SHP77 treated with DMSO at 0.1 percent for 48 hours (cell line): ENCODE measurements at places on chromosomes 4 and X.

DNA sequence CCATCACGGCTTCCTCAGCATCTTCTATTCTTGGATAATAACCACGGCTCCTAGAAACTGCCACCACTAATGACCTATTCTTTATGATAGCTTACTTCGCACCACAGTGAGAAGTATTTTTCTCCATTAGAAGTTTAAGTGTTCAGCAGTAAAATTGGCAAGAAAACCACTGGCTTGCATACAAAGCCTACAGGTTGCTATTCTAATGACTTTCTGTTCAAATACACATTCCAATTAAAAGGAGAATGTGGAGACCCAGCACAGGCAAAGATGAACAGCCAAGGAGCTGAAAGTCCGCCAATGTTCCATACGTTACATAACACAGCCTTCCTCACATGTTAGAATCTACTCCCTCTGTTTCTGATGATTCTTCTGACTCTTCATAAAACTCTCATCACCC, 875.0 kb upstream of the PRKX start:
- DNase-seq: no peak

DNA sequence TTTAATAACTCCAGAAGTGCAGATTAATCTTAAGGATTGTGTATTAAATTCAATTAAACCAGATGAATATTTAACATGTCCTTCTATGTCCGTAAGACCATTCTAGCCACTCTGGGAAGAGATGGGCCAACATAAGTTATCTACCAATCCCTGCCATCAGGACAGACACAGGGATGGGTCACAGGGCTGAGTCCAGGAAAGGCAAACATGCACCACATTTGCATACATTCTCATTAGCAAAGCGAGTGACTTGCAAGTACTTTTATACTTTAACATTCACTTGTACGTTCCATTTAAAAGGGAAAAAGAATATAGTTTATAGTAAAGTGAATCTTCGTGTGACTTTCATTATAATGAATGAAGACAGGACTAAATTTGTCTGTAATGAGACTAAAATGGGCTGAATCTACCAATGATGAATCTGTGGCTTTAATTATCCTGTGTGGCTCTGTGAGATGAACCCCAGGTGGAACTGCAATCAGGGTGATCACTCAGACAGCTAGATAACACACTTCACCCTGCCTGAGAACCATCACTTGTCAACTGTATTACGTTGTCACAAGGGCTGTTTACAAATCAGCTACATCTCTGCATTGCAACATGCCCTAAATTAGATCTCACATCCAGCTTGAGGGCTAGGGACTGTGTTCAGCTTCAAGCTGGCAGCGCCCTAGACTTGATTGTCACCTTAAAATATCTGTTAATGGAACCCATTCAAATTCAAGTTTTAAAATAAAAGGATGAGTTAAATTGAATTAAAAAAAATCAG, 77.2 kb downstream of the SH3KBP1 start:
- no peak for DNase-seq

GRCh38 chrX:43405191-43405590, 250.9 kb upstream of the MAOA start:
- no peak for DNase-seq

- DNase-seq: no peak
These were observed 15.6 kb downstream of the XAGE3 start for GRCh38 chrX:52852110-52852860.

DNA sequence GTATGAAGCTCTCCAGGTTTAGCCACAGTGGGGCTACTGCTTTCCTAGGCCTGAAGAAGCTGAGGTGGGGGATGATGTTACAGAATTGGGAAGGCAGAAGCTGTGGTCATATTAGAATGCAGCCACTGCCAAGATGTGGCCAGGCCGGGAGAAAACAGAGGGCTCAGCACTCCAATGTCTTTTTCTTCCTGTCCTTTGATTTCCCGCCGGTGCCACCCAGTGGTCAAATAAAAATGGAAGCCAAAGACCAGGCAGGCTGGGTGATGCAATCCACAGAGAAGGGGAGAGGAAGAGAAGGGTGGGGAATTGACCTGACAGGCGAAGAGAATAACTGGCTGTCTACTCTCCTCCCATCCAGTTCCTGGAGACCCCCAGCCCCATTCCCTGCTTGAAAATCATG, 94.9 kb upstream of the SHISA3 start:
- DNase-seq: no peak

GRCh38 chr4:10688022-10688421, 3.5 kb upstream of the CLNK start:
- DNase-seq: no peak

- no peak for DNase-seq
These were observed 1511.0 kb downstream of the ARAP2 start for GRCh38 chr4:34733185-34733941.

GRCh38 chr4:40418430-40419230, 83.5 kb downstream of the CHRNA9 start:
- no peak for DNase-seq

GRCh38 chrX:30653415-30654131, at the start of gene GK:
TSS of gene GK (plus strand) at chrX:30653423. CDS start at chrX:30653538, 115 bp downstream.
- no peak for DNase-seq

- DNase-seq: no peak
These were observed 4.1 kb upstream of the MANBA start for GRCh38 chr4:102764901-102765300.

DNA sequence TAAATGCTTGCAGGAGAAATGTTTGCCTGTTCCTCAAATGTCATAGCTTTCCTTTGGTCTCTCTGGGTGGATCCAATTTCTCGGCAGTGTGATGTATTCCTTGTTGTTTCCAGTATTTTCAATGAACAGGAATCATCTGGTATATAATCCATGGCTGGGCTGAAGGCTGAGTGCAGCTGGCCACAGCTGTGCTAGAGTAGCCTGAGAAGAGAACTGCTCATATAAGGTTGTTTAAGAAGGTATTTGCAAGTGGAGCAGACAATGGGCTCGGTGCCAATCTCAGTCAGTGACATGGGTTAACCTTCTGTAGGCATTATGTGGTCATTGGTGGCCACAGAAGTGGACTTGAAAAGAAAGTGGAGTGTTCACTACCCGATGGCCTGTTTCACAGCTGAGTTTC, 390.3 kb downstream of the SPRY1 start:
- no peak for DNase-seq

GRCh38 chr4:47195706-47196105, 164.3 kb downstream of the GABRB1 start:
- DNase-seq: no peak

DNA sequence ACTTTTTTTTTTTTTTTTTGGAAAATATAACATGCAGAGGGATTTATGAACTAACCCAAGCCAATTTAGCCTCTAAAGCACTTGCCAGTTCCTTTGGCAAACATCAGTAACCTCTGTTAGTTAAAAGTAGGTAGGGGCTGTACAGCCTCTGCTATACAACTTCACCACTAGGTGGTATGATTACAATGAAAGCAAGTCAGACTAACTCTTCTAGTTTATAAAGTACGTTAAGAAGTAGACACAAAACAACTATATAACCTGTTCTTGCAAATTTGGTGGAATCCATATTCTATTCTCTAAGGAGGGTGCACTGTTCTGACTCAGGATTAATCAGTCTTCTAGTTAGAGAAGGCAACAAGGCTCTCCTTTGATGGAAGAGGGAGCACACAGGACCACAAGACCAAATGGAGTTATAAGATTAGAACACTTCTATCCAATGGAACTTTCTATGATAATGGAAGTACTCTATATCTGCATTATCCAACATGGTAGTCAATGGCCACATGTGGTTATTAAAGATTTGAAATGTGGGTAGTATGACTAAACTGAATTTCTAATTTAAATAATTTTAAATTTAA, 12.8 kb downstream of the AIMP1 start:
- DNase-seq: no peak

GRCh38 chr4:148654131-148654530, 211.9 kb upstream of the NR3C2 start:
- no peak for DNase-seq

DNA sequence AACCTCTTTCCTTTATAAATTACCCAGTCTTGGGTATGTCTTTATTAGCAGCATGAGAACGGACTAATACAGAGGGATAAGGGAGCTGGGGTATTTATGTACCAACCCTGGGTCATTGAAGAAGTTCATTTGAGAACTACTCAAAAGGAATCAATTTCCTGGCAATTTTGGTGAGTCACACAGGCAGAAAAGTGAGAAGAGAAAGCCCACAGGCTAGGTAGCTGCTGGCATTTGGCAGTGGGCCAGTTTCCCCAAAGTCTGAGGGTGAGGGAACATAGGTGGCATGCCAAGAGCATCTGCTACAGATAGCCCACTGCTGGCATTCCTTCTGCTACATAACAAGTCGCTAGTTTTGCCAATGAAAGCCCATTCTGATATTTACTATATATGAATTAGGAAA, 411.2 kb downstream of the MID1IP1 start:
- DNase-seq: no peak

DNA sequence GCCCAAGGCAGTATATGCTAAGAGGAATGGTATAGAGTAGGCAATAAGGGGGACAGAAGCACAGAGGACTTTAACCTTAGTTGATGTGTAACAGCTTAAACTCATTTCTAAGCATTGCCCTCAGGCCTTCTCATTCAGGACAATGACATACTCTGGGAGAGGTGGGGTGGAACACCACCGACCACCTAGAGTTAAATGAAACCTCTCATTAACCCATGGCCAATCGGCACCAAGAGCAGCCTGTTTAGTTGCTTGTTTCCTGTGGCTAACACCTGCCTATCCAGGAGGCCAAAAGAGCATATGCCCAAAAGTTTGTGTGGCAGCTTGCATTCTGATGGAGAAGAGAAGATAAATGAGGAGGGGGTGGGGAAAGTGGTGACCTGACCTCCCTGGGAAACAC, 88.7 kb upstream of the PLAC1 start:
- DNase-seq: no peak

DNA sequence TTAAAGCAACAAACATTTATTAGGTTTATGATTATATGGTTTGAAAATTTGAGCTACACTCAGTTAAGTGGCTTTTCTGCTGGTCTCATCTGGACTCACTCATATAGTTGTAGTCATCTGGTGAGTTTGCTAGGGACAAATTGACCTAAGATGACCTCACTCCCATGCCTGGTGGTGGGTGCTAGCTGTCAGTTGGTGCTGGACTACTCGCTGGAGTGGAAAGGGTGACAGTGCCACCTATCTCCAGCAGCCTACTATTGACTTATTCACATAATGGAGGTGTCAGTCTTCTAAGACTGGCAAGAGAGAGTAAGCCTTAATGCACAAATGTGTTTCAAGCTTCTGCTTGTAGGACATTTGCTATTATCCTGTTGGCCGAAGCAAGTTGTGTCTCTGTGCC, 88.2 kb downstream of the TASL start:
- DNase-seq: peak; percentile 18

DNA sequence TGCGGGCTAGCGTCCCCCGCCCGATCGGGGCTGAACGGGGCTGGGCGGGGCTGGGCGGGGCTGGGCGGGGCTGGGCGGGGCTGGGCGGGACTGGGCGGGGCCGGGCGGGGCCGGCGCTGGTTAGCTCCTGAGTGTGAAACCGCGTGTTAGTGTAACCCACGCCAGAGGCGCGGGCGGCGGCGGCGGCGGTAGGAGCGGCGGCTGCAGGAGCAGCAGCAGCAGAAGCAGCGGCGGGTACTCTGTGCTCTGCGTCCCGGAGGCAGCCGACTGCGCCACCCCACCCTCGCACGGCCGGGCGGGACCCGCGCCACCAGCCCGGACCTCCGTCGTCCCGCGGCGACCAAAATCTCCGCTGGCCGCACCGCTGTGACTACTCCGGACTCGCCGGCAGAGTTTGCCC, 128.1 kb downstream of the LAS1L start:
- DNase-seq: no peak

- no peak for DNase-seq
These were observed 171.5 kb upstream of the DIPK2B start for GRCh38 chrX:45372151-45372550.

DNA sequence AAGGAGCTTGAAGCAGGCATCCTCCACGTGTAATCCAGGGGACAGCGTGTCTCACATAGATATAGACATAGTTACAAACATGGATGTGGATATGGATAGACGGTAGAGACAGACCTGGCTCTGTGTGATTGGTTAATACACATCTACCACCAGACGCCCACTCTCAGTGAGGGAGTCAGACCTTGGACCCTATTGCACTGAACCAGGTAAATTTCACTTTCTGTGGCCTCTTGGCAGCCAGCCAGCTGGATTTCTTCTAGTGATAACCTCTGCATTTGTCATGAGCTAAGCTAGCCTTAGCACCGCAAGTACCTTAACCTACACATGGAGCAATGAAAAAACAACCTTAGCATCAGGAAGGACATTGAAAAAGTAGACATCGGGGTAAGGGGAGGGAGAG, 79.2 kb upstream of the ACSL4 start:
- no peak for DNase-seq

GRCh38 chr4:27090406-27090805, 229.8 kb downstream of the STIM2 start:
- no peak for DNase-seq

GRCh38 chrX:8284131-8284530, 113.1 kb upstream of the VCX2 start:
- no peak for DNase-seq

GRCh38 chr4:3716631-3717235, 49.5 kb upstream of the ADRA2C start:
- DNase-seq: no peak

DNA sequence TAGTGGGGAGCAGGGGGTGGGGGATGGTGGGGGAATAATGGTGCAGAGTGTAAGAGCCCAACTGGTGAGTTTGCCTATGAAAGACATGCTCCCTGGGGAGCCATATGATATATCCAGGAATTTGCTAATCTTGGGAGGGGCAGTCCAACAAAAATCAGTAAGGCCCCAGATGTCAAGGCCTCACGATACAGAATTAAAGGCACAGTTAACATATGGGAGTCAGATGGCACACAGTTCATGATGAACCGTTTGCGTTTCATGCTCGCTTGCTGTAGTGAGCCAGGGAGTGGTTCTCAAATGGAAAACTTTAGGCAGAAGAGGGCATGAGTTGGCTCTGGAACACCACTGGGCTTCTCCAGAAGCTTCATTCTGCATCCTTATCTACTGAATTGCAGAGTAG, 33.9 kb upstream of the VCX2 start:
- no peak for DNase-seq

DNA sequence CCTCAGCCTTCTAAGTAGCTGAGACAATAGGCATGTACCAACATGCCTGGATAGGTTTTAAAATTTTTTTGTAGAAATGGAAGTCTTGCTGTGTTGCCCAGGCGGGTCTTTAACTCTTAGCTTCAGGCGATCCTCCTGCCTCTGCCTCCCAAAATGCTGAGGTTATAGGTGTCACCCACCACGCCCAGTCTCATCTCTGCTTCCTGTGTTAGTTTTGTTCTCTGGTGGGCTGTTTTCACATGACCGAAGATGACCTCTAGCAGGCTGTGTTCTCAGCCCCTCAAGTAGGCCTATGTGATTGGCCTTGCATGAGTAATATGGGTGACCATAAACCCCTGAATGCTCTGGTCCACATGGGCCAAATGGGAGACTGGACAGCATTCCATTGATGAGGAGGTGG, 56.8 kb upstream of the MSANTD1 start:
- no peak for DNase-seq

DNA sequence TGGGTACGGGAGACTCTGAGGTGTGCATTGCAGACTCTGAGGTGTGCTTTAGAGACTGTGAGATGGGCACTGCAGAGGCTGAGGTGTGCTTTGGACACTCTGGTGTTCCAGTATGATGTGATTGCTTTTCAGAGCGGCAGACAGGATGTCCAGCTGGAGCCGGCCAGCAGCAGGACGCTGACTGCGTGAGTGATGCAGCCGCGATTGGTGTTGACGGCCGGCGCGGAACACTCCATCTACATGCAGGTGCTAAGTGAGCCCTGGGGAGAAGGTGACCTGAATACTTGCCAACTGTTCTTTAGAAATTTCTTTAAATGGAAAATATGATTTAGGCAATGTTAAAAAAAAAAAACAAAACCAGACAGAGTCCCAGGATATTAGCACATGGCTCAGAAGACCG, 103.1 kb upstream of the PPP2R3B start:
- DNase-seq: no peak
